ENCODE measurements at places on chromosomes 5 and 9.

DNA sequence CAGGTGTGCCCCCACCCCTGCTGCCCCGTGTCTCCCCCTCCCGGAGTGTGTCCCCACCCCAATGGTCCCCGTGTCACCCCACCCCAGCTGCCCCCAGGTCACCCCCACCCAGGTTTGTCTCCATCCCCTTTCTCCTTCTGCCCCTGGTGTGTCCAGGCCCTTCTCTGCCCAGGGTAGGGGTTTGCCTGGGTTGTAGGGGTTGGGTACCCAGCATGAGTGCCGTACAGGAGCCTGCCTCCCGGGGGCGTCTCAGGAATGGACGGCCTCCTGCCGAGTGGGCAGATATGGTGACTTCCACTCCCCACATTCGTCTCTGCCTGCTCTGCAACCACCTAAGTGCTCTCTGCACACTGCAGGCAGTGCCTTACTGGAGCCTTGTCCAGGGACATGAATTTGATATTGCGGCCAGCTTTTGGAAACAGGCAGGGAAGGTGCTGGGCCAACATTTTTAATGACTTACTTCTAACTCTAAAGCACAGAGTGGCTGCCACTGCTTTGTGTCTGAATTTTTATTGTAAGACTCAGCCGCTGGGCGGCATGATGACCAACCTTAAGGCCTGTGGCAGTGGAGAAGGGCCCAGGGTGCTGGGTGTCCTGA is 6.7 kb downstream of the LRRC14B start:
- no peak for DNase-seq

DNA sequence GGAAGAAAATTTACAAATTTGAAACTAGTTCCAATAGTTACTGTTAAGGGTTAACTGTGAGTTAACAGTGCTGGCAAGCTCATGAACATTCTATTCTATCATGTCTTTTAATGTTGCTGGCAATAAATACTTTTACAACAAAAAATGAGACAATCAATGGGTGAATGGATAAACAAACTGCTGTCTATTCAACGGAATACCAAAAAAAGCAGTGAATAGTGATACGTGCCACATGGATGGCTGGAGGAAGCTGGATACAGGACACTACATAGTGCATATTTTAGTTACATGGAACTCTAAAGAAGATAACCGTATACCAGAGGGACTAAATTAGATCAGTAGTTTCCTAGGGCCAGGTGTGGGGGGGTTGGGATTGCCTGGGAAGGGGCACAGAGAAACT is 155.8 kb upstream of the RETREG1 start:
- no peak for DNase-seq

GRCh38 chr9:117278471-117279035 is 136.3 kb downstream of the ASTN2 start:
- DNase-seq: no peak

DNA sequence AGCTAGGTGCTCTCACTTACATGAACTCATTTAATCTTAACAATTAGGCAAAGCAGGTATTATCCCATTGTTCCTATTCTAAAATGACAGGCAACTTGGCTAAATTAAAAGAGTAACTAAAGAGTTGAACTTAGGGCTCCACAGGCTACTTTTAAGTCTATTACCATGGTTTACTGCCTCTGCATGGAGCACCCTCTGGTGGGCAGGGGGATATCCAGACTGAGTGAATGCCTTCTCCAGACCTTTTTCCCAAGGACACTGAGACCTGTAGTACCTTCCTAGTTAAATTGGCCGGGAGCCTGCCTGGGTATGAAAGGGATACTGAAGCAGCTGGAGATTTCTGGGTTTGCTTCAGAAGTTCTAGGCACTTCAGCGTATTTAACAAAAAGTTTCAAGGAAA is 238.1 kb downstream of the ELAVL2 start:
- DNase-seq: no peak

- no peak for DNase-seq
Observed at GRCh38 chr5:111200828-111201227, 23.4 kb upstream of the CAMK4 start.

- DNase-seq: no peak
Observed at GRCh38 chr5:142807372-142807911, 37.3 kb downstream of the ARHGAP26 start.

- DNase-seq: no peak
Observed at GRCh38 chr5:142038735-142039134, 25.9 kb upstream of the GNPDA1 start.

- no peak for DNase-seq
Observed at GRCh38 chr9:134566936-134567335, 74.7 kb upstream of the COL5A1 start.

- no peak for DNase-seq
Observed at GRCh38 chr5:78958672-78959445, 26.3 kb downstream of the ARSB start.

DNA sequence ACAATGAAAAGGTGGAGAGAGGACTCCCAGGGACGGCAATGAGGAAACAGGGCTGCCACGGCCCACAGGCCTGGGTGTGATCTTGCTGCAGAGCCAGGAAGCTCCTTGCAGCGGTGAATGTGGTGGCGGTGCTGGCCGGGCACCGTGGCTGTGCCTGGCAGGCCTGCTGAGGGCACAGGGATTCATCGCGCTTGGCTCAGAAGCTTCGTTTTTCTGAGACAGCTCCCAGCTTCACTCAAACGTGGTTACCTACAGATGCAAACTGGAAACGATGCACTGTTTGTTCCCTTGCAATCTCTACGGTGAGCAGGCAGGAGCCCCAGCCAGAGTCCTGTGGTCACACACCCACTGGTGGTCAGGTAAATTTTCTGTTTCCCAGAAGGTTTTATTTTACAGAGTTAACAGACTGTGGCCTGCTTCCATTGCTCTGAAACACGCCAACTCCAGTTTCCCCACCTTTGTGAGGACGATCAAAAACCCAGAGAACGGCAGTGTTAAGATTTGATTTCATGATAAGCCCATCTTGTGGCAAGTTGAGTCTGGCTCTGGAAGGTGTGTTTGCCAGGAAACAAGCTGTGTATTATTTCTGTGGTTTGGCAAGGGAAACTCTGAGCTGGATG is 183.9 kb downstream of the AUH start:
- no peak for DNase-seq

GRCh38 chr5:133828722-133829121 is 139.7 kb downstream of the C5orf15 start:
- DNase-seq: no peak

- DNase-seq: no peak
Observed at GRCh38 chr5:148416921-148417320, 33.2 kb downstream of the FBXO38 start.

- DNase-seq: no peak
Observed at GRCh38 chr9:73104342-73104741, 47.3 kb upstream of the ANXA1 start.

DNA sequence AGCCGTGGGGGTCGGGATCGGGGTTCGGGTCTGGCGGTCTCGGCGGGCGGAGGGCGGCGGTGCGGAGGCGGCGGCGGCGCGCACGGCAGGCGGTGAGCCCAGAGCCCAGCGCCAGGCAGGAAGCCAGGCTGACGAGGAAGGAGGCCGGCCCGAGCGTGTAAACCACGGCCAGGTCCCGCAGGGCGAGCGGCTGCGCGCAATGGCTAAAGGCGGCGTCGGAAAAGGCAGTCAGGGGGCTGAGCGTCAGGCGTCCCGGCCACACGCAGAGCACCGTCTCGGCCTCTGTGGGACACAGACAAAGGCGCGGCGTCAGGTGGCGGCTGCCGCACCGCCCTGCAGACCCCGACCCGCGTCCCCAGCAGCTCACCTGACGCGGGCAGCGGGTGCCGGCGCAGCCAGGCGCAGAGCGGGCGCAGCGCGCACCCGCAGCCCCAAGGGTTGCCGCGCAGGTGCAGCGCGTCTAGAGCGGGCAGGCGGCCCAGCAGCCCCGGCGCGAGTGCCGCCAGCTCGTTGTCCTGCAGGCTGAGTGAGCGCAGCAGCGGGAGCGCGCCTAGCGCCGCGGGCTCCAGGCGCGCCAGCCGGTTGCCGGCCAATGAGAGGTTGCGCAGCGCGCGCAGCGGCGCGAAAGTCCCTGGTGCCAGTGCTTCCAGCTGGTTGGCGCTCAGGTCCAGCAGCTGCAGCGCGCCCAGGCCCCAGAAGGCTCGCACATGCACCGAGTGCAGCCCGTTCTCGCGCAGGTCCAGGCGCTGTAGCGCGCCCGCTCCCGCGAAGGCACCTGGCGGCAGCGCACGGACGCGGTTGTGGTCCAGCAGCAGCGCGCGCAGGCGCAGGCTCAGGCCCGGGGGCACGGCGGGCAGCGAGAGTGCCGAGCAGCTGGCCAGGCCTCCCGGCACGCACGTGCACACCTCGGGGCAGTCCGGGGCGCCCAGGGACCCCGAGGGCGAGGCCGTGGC is 671 bp downstream of the LRRC26 start:
- DNase-seq: no peak

- DNase-seq: no peak
Observed at GRCh38 chr9:137972355-137972987, 94.9 kb downstream of the CACNA1B start.

- no peak for DNase-seq
Observed at GRCh38 chr9:91712811-91713210, 237.2 kb downstream of the ROR2 start.

GRCh38 chr9:119289740-119290433 is 79.3 kb downstream of the BRINP1 start:
- DNase-seq: no peak

GRCh38 chr5:26192486-26192885 is 845.9 kb downstream of the CDH9 start:
- DNase-seq: no peak

GRCh38 chr9:6383551-6384225 is 29.3 kb upstream of the UHRF2 start:
- no peak for DNase-seq

DNA sequence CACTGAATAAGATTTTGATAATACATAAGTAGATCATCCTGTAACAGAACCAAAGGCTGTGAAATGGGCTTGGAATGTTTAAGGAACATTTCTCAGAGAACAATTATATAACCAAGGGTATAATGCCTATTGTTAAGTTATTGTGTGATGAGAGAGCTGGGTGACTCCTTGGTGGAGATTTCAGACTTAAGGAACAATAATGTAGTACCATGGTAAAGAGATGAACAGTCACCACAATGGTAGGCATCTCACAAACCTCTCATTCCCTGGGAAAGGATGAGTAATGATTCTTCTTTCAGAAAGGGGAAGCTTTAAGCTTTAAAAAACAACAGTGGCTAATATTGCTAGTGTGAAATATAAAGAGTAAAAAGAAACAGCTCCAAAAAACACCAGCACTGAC is 147.4 kb downstream of the TRIM36 start:
- DNase-seq: no peak

- no peak for DNase-seq
Observed at GRCh38 chr5:27220752-27221151, 182.4 kb upstream of the CDH9 start.

- no peak for DNase-seq
Observed at GRCh38 chr9:92414566-92414965, 9.7 kb downstream of the OMD start.

- no peak for DNase-seq
Observed at GRCh38 chr5:92581249-92581648, 999.8 kb downstream of the NR2F1-AS1 start.

DNA sequence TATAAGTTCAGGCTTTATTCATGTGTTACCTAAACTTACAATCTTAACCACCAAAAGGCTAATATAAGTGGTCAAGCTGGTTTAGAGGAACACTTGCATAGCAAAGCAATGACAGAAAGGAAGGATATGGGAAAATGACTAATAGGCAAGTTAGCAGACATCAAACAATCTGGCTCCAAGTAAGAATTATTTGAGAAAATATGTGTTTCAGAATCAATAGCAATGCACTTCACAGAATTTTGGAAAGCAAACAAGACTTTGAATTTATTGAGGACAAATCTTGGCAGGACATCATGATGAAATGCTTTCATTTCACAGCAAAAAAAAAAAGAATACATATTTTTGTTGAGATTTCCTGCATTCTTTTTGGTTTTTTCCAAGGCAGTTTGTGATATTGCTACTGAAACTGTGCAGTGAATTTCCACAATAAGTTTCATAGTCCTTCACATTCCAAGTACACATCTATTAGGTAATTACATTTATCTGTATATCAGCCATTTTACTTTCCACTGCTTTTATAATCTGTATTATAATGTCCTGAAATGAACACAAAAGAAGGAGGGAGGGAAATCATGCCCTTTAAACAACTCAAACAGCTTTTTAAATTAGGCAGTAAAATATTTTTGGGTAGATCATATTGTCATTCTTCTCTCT is 417.9 kb downstream of the NR2F1-AS1 start:
- no peak for DNase-seq

DNA sequence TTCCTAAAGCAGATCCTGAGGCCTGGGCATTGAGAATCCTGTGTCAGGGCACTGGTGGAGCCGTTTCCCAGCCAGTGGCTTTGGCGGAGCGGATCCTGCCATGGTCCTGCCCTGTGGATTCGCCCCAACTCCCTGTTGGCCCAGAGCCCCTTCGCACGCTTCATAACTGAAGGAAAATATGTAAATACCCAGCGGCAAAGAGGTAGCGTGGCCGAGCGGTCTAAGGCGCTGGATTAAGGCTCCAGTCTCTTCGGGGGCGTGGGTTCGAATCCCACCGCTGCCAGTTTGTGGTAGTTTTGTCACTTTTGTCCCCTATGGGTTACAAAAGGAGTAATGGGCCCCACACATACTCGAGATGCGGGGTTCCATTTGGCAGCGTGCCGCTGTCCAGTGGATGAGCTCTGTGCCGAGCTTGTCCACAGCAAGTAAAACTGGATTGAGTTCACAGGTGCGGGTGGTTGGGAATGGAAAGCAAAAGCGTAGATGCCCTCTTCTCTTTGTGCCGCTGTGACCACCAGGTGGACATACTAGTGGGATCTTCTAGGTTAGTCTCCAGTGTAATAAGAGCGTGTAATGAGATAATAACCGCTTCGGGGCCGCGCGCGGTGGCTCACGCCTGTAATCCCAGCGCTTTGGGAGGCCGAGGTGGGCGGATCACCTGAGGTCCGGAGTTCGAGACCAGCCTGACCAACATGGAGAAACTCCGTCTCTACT is 17.3 kb downstream of the TRIM7 start:
- no peak for DNase-seq

GRCh38 chr9:15423231-15423985 is 732 bp downstream of the SNAPC3 start:
- no peak for DNase-seq

DNA sequence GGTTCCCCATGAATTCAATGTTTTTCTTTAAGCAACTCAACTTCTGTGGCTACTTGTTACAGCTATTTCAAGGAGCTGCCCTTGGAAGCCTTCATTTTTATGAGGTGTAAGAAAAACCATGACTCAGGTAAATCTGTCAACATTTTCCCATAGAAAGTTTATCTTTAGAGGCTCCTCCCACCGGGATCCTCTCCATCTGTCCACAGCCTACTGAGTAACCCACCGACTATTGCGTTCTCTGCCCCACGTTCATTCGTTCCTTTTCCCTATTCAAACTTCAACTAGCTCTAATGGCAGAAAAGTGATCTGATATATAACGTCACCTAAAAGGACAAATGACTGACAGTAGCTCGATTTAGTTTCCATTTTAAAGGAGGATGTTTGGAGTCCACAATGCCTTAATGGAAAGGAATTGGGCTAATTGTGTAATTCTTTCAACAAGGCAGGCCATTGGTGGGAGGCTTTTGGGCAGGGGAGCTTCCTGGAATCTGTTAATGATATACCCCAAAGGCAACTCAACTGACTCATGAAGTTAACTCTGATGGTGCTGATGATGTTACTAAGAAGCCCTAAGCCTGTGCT is 29.3 kb upstream of the NR3C1 start:
- DNase-seq: no peak

Measured in stimulated activated CD8-positive, alpha-beta memory T cell treated with anti-CD3 and anti-CD28 coated beads, Interleukin-4, amount 100 ng/mL, for 4 hours (primary cell).